ENCODE measurements at places on chromosomes 13 and 19.

DNA sequence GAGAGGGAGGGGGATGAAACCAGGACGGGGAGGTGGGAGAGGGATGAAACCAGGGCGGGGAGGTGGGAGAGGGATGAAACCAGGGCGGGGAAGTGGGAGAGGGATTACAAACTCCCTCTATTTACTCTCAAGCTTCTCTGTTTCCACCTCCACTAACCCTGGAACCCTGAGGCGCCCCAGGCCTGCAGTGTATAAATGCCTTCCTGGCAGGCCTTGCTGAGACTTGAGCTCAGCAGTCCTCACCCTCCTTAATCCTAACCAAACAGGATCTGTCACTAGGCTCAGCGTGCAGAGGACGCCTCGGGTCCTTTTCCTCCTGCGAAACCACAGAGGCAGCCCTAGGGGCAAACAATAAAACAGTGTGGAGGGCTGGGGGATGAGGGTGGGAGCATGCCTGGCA lies 32.1 kb upstream of the OR1M1 start:
- peak; percentile 56 for DNase-seq
- H3K27ac ChIP-seq: no peak overlapping the region
- H3K27me3 ChIP-seq: no peaks in the 10 kb centered on the region
- H3K4me1 ChIP-seq: no peaks in the 10 kb centered on the region
- no peaks in the 10 kb centered on the region for H3K36me3 ChIP-seq

DNA sequence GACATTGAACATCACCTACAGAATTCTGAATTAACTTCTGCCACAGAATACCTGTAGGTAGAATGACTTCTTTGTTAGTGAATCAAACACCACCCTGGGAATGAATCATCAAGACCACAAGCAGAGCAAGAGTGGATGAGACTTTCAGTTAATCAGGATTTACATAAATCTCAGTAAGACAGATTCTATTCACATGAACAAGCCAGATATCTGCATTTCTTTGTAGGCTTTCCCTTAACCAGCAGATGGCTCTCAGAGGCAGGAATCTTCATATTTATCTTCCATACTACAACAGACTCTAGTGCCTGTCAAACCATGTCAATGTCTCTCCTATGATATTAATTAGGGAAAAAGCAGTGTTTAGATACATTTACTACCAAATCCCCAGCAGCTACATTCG lies 412.1 kb downstream of the KLF12 start:
- H3K4me3 ChIP-seq: no peak overlapping the region
- H3K36me3 ChIP-seq: no peaks in the 10 kb centered on the region
- peak overlapping the region; percentile 62 for H3K27ac ChIP-seq
- H3K27me3 ChIP-seq: no peaks in the 10 kb centered on the region

- H3K36me3 ChIP-seq: peaks cover 11% of the 10 kb centered on the region
- H3K4me3 ChIP-seq: no peak overlapping the region
- DNase-seq: no peak
Measured at GRCh38 chr13:109773276-109773675, 13.1 kb downstream of the IRS2 start.

DNA sequence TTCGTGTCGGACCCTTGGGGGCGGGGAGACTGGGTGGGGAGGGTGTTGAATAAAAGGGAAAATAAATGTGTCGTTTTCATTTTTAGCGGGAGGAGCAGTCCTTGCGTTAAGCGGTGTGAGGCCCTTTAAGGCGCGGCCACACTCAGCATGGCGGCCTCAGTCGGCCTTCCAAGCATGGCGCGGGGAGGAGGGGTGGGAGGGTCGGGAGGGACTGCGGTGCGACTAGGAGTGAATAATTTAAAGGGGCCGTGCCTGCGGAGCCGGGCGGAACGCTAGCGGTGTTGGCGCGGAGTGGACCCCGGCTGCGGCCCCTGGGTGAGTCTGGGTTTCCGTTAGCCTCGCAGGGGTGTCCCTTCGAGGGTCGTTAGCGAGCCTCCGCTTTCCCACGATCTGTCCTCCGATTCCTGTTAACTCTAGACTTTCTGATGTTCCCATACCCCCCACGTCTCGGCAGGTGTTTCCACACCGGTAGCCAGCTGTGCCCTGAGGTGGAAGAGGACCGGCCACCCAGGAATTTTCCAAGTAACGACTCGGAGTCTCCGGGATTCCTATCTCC lies 1.5 kb upstream of the PNPLA6 start:
- DNase-seq: peak; percentile 86
- H3K4me1 ChIP-seq: peaks cover 2% of the 10 kb centered on the region
- peak overlapping the region; percentile 86 for H3K4me3 ChIP-seq
- no peaks in the 10 kb centered on the region for H3K27me3 ChIP-seq

GRCh38 chr19:38910488-38910887 lies 1.5 kb downstream of the CCER2 start:
- peaks cover 9% of the 10 kb centered on the region for H3K36me3 ChIP-seq
- no peak for DNase-seq
- no peaks in the 10 kb centered on the region for H3K4me1 ChIP-seq
- no peaks in the 10 kb centered on the region for H3K27me3 ChIP-seq

GRCh38 chr13:77338961-77339401 lies 12.1 kb upstream of the MYCBP2 start:
- H3K4me1 ChIP-seq: no peaks in the 10 kb centered on the region
- no peaks in the 10 kb centered on the region for H3K36me3 ChIP-seq
- H3K27ac ChIP-seq: no peak overlapping the region
- DNase-seq: no peak
- H3K4me3 ChIP-seq: no peak overlapping the region
- H3K27me3 ChIP-seq: no peaks in the 10 kb centered on the region

- no peak overlapping the region for H3K4me3 ChIP-seq
- no peaks in the 10 kb centered on the region for H3K4me1 ChIP-seq
- DNase-seq: peak; percentile 31
Measured at GRCh38 chr19:2888731-2889224, 11.9 kb upstream of the ZNF57 start.

- H3K4me1 ChIP-seq: no peaks in the 10 kb centered on the region
- no peaks in the 10 kb centered on the region for H3K36me3 ChIP-seq
- H3K27me3 ChIP-seq: no peaks in the 10 kb centered on the region
- no peak for DNase-seq
- H3K4me3 ChIP-seq: no peak overlapping the region
Measured at GRCh38 chr13:90950160-90950559, 397.3 kb upstream of the MIR17HG start.

GRCh38 chr13:26673890-26674289 lies 86.7 kb downstream of the GPR12 start:
- H3K27me3 ChIP-seq: no peaks in the 10 kb centered on the region
- H3K27ac ChIP-seq: no peak overlapping the region
- 0 out of 2 replicates have a peak, but pooled peaks cover 5% of the 10 kb centered on the region for H3K36me3 ChIP-seq
- no peak overlapping the region for H3K4me3 ChIP-seq

DNA sequence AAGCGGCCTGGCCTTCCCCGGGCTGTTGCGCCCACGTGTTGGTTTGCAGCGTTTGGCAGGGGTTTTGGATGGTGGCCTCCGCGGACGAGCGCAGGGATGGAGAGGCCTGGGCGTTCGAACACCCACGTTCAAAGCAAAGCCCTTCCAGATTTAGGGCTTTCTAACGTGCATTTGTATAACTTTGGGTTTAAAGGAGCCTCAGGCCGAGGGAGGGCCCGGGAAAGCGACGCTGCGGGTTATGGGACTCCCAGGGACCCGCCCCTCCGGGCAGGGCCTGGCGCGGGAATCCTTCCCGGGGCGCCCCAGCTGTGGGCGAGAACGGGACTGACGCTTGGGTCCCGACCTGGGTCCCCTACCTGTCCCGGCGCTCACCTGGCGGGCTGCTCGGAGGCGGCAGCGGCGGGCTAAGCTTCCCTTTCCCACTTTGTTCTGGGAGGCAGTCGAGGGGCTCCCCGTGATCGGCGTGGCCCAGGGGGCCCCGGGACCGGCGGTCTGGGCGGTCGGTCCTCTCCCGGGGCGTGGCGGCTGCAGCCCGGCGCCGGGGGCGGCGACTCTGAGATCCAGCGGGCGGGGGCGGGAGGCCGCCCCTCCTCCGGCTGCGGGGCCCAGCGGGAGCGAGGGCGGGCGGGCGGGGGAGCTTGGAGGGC lies at the start of gene FBXO17:
Gene FBXO17, minus strand, starts transcription at position 529 of the 647 bp plus-strand sequence. CDS start 25,423 bp downstream, outside the sequence.
- H3K36me3 ChIP-seq: peaks cover 18% of the 10 kb centered on the region
- no peaks in the 10 kb centered on the region for H3K27me3 ChIP-seq
- H3K4me3 ChIP-seq: peak within 1 kb of the TSS; percentile 88
- peak; percentile 67 for DNase-seq

GRCh38 chr19:53311044-53311443 lies 22.5 kb upstream of the ZNF845 start:
- no peaks in the 10 kb centered on the region for H3K4me1 ChIP-seq
- peaks cover 8% of the 10 kb centered on the region for H3K36me3 ChIP-seq
- no peak for DNase-seq
- H3K27ac ChIP-seq: no peak overlapping the region
- no peaks in the 10 kb centered on the region for H3K27me3 ChIP-seq

GRCh38 chr19:23558541-23558940 lies 128.5 kb downstream of the ZNF675 start:
- no peak for DNase-seq
- H3K4me3 ChIP-seq: no peak overlapping the region
- H3K27me3 ChIP-seq: no peaks in the 10 kb centered on the region
- no peak overlapping the region for H3K27ac ChIP-seq

DNA sequence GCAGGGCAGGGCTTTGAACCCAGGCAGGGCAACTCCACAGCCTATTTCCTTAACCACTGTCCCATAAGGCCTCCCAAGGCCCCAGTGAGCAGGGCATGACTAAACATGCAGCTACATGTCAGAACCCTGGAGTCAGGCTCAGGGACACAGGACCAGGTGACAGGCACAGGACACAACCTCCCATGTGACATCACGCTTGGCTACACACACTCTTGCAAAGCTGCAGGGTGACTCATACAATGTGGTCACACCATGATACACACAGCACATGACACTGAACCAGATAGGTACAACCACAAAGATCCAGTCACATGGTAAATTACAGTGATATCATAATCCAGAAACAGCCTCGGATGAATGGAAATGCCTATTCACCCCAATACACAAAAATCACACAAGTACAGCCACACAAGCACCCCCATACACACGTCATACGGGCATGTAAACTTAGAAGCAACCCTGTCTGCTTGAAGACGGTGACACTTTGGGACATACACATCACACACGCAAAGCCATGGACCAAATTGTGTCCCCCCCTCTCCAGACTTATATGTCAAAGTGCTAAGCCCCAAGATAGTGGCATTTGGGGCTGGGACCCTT lies 14.5 kb downstream of the KLK4 start:
- DNase-seq: no peak
- H3K36me3 ChIP-seq: peaks cover 11% of the 10 kb centered on the region
- no peak overlapping the region for H3K4me3 ChIP-seq
- no peak overlapping the region for H3K27ac ChIP-seq
- H3K27me3 ChIP-seq: no peaks in the 10 kb centered on the region
- no peaks in the 10 kb centered on the region for H3K4me1 ChIP-seq

- H3K4me3 ChIP-seq: peak overlapping the region; percentile 91
- H3K27ac ChIP-seq: no peak overlapping the region
- H3K36me3 ChIP-seq: peaks cover 38% of the 10 kb centered on the region
Measured at GRCh38 chr19:58227964-58228584, 640 bp upstream of the ZNF544 start.

- no peaks in the 10 kb centered on the region for H3K36me3 ChIP-seq
- H3K4me1 ChIP-seq: no peaks in the 10 kb centered on the region
- H3K4me3 ChIP-seq: no peak overlapping the region
- DNase-seq: no peak
- H3K27ac ChIP-seq: no peak overlapping the region
Measured at GRCh38 chr19:35461060-35461459, 13.0 kb downstream of the FFAR2 start.

DNA sequence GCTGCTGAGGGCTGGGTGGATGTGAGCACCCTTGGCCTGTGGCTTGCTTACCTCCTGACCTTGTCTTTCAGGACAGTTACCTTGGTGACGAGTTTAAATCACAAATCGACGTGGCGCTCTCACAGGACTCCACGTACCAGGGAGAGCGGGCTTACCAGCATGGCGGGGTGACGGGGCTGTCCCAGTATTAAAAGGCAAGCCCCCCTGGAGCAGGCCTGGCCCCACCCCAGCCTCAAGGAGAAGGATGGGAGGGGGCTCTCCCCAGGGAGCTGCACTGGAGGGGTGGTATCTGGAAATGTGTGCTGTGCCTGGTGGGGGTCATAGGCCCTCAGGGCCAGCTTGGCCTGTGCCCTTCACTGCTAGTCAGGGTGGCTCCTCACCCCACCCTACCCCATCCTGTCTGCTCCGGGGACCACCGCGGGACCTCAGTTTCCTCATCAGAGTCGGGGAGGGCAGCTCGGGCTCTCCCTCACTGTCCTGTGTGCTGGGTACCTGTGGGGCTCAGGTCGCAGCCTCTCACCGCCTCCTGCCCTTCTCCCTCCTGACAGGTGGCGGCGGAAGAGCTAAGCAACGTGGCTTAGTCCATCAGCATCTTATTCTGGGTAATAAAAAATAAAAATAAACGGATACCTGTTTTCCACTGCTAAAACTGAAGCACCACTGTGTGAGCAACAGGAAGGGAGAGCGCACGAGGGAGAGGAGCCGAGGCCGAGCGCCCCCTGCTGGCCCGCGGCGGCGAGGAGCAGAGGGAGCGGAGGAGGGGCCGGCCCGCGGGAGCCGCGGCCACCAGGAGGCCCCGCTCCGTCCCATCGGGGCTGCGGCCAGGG lies 29.8 kb downstream of the CERS1 start:
- no peak overlapping the region for H3K4me3 ChIP-seq
- peak; percentile 81 for DNase-seq
- H3K36me3 ChIP-seq: peaks cover 54% of the 10 kb centered on the region

- no peaks in the 10 kb centered on the region for H3K4me1 ChIP-seq
- H3K36me3 ChIP-seq: peaks cover 6% of the 10 kb centered on the region
- no peak for DNase-seq
- H3K27me3 ChIP-seq: no peaks in the 10 kb centered on the region
- H3K27ac ChIP-seq: no peak overlapping the region
Measured at GRCh38 chr19:36041831-36042230, 9.2 kb upstream of the CLIP3 start.

DNA sequence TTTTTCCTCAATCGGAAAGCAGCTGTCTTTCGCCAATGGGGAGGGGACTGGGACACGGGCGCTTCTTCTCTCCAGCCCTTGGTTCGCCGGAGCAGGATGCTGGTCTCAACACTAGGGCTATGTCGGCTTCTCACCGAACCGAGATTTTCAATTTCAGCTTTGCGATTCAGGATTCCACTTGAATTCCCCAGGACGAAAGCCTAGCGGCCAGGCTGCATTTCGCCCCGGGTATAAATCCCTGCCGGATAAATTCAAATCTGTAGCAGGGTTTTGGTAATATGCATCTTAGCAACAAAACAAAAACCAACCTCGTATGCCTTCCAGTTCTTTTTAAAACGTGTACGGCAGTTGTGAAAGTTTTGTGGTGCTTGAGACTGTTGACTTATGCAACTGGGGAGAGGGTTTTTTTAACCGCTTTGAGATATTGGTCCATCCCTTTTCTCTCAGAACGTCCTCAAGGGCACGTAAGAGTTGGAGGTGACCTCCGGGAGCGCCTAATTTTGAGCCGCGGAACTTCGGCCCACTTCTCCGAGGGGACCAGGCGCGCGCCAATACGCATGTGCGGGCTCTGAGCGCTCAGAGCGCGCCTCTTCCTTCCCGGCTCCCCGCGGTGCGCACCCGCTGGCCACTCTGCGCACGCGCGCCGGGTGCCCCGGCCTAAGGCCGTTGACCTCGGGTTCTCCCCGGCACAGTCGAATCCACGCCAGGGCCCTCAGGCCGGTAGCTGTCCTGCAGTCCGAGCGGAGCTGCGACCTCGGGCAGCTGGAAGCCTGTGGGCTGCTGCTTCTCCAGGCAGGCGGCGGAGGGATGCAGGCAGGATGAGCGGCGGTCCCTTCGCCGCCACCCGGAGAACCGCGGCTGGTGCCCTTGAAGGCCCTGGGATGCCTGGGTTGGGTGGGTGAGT lies 7.6 kb downstream of the POU4F1 start:
- no peak overlapping the region for H3K27ac ChIP-seq
- H3K27me3 ChIP-seq: peaks cover 73% of the 10 kb centered on the region
- DNase-seq: peak; percentile 78
- H3K36me3 ChIP-seq: no peaks in the 10 kb centered on the region
- peak overlapping the region; percentile 78 for H3K4me3 ChIP-seq
